ENCODE measurements at places on chromosomes 1 and 21.

DNA sequence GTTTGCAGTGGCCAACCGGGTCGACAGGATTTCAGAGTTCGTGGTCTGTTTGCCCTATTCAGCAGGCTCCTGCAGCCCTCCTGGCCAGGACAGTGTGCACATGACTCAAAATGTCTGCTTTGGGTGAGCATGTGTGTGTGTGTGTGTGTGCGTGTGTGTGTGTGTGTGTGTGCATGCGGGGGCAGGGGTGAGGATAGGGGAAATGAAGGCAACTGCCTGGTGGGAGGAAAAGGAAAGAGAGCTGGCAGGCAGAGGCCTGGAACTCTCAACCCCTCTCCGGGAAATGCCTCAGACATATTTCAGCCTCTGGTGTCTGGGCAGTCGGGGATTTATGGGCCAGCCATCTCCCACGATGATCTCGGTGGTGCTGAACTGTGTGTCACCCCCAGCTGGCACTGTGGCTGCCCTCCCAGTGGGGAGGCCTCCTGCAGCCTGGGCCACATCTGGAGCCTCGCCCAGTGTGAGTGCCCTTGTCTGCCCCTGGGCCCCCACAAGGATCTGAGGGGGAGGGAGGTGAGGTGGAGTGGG lies 15.2 kb downstream of the CDCP2 start:
- no peak for DNase-seq

- DNase-seq, result no peak
Measured at GRCh38 chr1:156134716-156135435, 18.5 kb upstream of the SEMA4A start.

DNA sequence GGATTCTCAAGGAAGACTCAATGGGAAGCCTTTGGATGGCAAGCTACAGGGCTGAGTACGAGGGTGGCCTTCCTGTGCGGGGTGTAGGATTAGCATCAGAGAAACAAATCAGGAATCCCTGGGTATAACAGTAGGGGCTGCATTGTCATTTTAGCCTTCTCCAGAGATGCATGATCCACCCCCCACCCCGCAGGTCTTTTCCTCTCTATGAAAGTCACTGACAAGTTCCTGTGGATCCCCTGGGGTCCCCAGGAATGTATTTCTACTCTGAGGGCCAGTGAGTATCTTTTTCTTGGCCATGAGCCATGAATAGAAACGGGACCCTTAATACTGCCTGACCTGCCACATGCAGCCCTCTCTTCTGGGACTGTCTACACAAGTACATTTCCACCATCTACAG lies 473.0 kb upstream of the VAMP3 start:
- DNase-seq, result no peak

GRCh38 chr1:235329139-235329902 lies 951 bp downstream of the GGPS1 start:
- peak; percentile 19 for DNase-seq

DNA sequence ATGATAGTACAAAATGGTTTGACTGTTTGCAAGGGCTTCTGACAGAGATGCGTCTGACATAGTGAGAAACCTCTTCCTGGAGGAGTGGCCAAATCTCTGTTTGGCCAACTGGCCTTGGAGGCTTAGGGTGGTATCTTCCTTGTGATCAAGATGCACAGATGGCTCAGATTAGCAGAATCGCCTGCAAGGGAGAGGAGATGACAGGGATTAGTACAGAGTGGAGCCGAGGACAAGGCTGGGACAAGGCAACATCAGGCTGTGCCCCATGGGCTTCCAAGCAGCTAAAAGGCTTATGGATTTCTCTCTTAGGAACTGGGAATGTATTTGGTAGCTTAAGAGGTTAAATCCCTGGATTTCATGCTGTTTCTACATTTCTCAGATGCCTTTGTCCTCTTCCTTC lies 379.1 kb downstream of the SIPA1L2 start:
- no peak for DNase-seq

DNA sequence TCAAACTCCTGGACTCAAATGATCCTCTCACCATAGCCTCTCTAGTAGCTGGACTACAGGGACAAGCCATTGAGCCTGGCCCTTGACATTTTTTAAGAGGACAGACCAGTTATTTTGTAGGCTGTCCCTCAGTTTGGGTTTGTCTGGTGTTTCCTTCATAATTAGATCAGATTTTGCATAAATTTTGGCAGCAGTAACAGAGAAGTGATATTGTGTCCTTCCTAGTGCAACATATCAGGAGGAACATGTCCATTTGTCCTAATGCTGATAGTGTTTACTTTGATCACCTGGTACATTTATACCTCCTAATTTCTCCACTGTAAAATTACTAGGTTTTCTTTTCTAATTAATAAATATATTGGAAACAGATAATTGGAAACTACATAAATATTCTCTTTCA lies 5.9 kb upstream of the NID1 start:
- no peak for DNase-seq

DNA sequence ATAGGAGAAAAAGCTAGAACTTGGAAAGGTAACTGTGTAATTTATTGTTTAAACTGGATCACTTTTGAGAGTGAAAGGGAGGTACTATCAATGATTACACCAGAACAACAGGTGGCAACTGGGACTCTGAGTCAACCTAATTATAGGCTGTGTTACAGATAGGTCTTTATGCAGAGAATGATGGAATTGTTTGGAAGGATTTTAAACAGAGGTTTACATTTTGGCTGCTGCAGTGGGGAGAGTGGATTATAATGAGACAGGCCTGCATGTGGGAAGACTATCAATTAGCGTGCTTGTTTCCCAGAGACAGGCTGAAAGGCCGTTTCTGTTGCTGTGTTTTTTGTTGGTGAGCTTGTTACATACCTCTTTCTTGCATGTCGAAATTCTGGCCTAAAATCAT lies 432.9 kb downstream of the PLA2G4A start:
- no peak for DNase-seq

DNA sequence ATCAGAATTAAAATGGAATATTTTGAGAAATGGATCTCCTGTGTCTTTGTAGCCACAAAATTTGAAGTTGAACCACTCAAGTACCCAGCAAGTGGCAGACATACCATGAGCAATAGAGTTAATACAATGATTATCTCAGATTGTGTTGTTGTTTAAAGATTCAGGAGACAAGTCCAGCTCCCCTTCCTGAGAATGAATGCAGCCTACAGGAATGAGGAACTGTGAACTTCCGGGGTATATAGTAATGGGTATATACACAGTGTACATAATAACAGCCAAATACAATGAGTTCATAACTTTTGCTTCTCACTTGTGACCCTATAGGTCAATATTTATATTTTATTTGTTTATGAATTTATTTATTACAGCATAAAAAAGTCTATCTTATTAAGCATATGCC lies 445.0 kb downstream of the SETD4 start:
- DNase-seq, result no peak

- no peak for DNase-seq
Measured at GRCh38 chr1:44672961-44673674, 1.2 kb downstream of the TMEM53 start.

- no peak for DNase-seq
Measured at GRCh38 chr1:54885807-54886723, 930 bp downstream of the DHCR24 start.

DNA sequence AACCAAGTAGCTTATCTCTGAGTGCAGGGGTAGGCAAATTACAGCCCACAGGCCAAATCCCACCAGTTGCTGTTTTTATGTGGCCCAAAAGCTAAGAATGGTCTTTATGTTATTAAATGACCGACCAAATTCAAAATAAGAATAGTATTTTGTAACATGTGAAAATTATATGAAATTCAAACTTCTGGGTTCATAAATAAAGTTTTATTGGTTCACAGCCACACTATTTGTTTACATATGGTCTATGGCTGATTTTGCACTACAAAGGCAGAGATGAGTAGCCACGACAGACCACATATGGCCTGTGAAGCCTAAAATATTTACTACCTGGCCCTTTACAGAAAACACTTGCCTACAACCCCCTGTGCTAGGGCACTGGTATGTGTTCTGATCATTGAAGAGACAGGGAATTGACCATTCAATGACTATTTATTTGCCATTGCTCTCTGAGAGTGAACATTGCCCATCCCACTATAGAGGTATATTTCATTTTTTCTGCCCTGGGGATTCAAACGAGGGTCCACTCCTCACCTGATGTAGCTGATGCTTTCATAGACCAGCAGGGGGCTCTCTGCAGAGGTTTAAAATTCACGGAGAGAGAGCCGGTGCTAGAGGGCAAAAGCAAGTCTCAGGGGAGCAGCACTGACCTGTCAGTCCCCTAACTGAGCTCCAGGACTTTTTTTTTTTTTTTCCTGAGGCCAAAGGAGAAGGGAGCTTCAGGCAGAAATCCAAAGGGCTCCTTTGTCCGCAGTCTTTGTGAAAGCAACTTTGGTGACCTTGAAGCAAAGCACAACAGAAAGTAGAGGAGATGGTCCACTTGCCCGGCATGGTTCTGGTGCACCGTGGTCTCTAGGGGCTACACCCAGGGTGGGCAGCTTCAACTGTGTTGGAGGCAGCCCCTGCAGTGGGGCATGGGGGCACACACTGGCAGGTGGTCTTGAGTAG lies 7.3 kb upstream of the GNL2 start:
- no peak for DNase-seq

DNA sequence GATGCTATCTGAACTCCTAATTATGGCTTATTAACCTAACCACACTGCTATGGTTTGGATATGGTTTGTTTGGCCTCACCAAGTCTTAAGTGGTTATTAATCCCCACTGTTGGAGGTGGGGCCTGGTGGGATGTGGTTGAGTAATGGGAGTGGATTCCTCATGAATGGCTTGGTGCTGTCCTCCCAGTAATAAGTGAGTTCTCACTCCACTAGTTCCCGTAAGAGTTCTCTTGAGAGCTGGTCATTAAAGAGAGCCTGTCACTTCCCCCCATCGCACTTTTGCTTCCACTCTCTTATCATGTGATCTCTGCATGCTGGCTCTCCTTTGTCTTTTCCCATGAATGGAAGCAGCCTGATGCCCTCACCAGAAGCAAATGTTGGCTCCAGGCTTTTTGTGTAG lies 328.8 kb downstream of the PLA2G4A start:
- no peak for DNase-seq

DNA sequence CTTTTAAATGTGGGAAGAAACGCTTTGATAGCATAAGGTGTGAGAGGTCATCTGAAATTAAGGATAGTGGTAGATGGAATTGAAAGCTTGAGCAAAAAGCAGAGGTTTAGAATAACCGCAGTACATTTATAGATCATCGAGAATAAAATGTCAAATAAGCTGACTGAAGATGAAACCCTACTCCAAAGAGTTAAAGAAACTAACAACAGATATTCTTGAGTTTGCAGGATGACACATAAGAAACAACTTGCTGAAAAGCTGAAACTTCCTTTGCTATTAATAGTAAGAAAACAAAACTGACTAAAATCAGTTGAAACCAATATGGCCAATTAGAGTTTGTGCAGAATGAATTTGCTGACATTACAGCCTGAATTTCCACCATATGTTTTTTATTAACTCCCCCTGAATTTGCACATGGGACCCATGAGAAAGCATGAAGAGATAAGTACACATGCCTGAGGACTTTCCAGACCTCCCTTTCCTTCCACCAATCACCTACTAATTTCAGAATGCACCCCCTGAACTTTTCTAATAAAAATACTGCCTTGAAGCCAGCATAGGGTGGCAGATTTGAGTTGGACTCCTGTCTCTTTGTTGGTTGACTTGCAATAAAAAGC lies 1.7 kb upstream of the C1orf185 start:
- DNase-seq, result no peak

DNA sequence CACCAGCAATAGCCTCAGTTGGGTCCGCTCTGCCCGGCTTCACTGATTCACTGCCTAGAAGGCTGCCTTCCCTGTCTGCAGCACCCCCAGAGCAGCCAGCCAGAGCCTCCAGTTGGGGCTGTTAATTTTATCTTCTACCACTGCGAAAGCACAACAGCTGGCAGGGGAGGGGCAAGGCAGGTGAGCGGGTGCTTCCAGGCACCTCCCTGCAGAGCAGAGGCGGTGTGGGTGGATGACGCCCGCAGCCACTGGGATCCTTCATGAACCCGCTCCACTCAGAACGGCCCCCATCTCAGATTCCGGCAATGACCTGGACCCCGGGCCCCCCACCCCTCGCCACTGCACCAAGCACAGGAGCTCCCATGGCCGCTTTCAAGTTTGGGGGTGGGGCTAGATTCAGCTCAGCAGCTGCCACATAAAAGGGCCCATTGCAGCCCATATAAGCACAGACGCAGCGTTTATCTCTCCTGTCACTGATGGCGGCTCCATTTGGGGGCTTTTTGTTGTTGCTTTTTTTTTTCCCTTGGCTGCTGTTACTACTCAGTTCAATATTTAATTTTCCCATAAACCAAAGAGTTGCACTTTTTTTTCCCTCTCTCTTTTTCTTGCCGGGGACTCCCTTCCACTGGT lies 128.0 kb upstream of the KLHDC7A start:
- DNase-seq, result no peak

DNA sequence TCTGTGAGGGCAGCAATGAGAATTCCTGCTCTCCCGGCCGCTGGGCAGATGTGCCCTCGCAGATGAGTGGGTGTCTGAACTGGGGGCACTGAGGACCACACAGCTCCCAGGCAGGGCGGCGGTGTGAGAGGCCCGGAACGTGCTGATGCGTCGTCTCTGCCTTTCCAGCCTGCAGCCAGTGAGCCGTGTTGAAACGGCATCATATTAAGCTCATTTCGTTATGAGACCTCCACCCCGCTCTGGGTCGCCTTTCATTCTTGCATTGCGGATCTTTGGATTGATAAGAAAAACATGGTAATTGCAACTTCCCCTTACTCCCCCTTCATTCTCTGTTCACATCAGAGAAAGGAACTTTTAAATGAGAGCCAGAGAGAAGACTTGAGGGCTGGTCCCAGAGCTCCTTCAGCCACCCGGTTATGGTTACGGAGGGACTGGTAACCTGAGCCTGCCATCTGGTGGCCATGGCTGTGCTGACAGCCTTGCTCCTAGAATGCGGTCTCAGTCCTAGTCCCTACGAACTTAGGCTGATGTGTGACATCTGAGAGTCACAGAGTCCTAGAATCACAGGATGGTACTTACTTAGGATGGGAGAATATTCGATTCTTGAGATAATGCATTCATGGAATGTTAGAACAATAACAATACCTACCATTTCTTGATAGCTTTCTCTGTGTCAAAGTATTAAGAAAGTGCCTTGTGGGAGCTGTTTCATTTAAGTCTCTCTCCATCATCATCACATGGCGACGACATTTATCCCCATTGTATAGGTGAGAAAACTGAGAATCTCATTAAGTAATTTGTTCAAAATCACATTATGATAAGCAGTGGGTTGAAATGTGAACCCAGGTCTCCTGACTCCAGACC lies 271.0 kb downstream of the TRABD2B start:
- DNase-seq, result peak; percentile 22

DNA sequence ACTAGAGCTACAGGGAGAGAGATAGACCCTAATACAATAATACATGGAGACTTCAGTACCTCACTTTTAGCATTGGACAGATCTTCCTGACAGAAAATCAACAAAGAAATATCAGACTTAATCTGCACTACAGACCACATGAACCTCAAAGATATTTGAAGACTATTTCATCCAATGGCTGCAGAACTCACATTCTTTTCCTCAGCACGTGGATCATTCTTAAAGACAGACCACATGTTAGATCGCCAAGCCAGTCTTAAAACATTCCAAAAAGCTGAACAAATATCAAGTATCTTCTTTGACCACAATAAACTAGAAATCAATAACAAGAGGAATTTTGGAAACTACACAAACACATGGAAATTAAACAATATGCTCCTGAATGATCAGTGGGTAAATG lies 576.0 kb downstream of the KIF26B start:
- no peak for DNase-seq
